Subcutaneous adipose tissue (tissue), 4 donors: ENCODE measurements at places on chromosomes 11 and 22. TPM values are rescaled to one million over a fixed set of nuclear protein-coding genes. Genes with fewer than 3 reads are reported as not detected.

SCGB1A1 gene
- total RNA-seq, result not detected

DUSP8 gene
- total RNA-seq, result 0.22 TPM

MMP12 gene
- 17.0 TPM for total RNA-seq

C11orf58 gene
- 196 TPM for total RNA-seq

OR51E1 gene
- 3.3 TPM for total RNA-seq

TUB gene
- total RNA-seq, result 8.7 TPM

FIBP gene
- total RNA-seq, result 47.3 TPM

SLC5A4 gene
- total RNA-seq, result not detected

KIAA1671 gene
- 7.3 TPM for total RNA-seq

FOXRED2 gene
- total RNA-seq, result 7.5 TPM

CNGA4 gene
- total RNA-seq, result not detected

MAPK8IP2 gene
- total RNA-seq, result 0.19 TPM

KLHDC7B gene
- total RNA-seq, result not detected

KCNQ1 gene
- total RNA-seq, result 4.9 TPM

TSPAN32 gene
- total RNA-seq, result 2.6 TPM

SLC22A6 gene
- total RNA-seq, result not detected

LRRC4C gene
- 0.16 TPM for total RNA-seq

CDC42EP1 gene
- total RNA-seq, result 11.7 TPM

NLRP14 gene
- total RNA-seq, result 0.19 TPM

KCNE3 gene
- total RNA-seq, result 44.4 TPM

MMP27 gene
- total RNA-seq, result not detected

CRYBB2 gene
- total RNA-seq, result not detected

OTOG gene
- not detected for total RNA-seq

PGA5 gene
- 1.3 TPM for total RNA-seq

MMP7 gene
- total RNA-seq, result 99.8 TPM

POU2AF2 gene
- not detected for total RNA-seq

CDC42BPG gene
- total RNA-seq, result 0.17 TPM

PATE4 gene
- not detected for total RNA-seq

PIK3C2A gene
- 73.3 TPM for total RNA-seq

CATSPER1 gene
- 1.5 TPM for total RNA-seq

ARRB1 gene
- total RNA-seq, result 51.5 TPM

CCDC188 gene
- not detected for total RNA-seq

CAVIN3 gene
- 125 TPM for total RNA-seq

KCNC1 gene
- not detected for total RNA-seq

NAALAD2 gene
- total RNA-seq, result 3.2 TPM

EMID1 gene
- 1.3 TPM for total RNA-seq

GAB4 gene
- total RNA-seq, result not detected

TBRG1 gene
- total RNA-seq, result 40.4 TPM

PTPRCAP gene
- 1.7 TPM for total RNA-seq

KRTAP5-8 gene
- not detected for total RNA-seq

SLC3A2 gene
- total RNA-seq, result 163 TPM

TRAPPC4 gene
- total RNA-seq, result 44.3 TPM
